AG08395 (cell line): ENCODE measurements at places on chromosomes 3 and 15.

DNA sequence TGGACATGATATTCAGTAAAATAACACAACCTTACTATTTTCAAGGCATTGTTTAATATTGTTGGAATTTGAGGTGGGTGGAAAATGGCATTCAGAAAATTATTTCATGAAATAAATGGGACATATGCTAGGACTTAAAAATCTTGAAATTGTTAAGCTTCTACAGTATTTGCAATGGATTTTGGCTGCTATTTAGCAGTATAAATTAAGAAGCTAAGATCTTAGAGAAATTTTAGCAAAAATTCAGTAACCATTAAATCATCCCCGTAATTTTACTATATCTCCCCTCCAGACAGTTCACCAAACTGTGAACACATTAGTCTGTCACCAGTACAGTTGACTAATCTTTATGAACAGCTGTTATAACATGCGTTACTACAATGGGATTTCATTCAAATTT lies 8.2 kb downstream of the DIPK2A start:
- no peak for DNase-seq

- no peak for DNase-seq
These were observed 504 bp downstream of the ABHD2 start for GRCh38 chr15:89088605-89089315.

GRCh38 chr3:39144095-39144747 lies 9.2 kb downstream of the CSRNP1 start:
- DNase-seq: no peak

DNA sequence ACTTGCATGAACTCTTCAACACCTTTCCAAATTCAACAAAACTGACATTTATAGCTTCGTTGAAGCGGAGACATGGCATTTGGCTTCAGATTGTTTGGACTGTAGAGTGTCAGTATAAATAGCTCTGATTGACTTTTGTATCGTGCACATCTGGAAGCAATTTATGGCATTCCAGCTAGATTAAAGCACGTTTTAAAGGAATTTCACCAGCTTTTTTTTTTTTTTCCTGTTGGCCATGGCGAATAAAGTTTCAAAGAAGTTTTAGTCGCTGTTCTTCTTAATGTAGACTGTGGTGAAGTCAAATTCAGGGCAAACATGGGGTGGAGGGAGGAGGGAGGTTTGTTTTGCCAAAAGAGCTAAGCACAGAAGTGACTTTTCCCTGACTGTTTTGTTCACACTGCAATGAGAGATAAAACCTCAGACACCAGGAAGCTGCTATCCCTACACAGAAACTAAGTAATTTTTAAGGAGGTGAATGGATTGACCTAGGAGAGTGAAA lies 391.0 kb upstream of the RARB start:
- peak; percentile 35 for DNase-seq

DNA sequence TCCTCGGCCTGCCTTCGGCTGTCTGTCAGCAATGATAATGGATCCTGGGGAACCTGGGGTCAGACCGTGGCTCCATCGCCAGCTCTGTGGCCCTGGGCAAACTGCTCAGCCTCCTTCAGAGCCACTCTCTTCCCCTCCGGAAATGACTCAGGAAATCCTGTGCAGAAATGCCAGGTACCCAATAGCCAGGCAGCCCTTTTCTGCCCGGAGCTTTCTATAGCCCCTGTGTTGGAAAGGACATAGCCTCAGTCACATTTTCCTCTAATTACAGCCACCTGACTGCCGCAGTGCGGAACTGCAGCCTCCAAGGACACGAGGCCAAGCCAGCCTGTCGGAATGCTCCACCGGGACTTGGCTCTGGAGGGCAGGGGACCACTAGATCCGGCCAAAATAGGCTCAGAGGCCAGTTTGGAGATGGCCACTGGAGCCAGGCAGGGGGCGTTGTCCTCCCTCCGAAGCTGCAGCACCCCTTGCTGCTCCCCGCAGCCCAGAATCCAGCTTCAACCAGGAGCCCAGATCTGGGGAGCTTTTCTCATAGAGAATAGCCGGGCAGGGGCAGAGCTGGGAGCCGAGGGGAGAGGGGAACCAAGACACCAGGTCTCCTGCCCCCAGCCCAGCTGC lies 11.6 kb upstream of the ZXDC start:
- DNase-seq: peak; percentile 26

DNA sequence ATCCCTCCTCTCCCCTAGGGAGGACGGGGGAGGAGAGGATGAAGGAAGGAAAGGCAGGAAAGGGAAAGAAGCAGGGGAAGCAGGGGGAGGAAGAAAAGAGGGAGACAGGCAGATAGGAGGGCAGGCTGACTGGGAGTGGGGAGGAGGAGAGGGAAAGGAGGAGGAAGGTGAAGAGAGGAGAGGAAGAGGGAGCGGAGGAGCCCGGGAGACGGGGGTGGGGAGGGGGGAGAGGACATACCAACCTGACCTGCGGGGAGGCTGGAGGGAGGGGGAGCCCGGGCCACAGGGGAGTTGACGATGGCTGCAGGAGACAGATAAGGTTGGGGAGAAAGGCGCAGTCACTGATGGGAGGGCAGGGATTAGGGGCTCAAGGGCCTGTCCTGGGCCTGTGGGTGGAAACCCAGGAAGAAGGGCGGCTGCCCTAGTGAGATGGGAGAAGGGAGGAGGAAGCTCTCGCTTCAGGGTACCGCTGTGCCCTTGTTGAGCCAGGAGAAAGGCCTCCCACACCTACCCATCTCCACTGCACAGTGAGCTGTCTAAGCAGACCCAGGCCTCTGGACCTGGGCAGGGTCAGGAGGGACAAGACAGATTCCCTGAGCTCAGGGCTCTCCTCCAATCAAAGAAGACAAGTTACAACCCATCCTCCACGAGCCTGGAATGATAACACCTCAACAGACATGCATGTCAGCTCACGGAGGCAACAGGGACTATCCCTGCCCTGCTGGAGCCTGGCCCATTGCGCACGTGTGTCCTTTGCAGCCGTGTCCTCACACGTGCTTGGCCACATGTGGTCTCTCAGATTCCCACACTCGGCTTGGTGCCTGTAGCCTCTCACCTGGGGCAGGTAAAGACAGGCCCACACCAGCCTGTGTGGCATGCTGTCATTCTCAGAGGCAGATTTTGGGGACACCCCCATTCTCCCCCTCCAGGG lies 27.9 kb downstream of the C3orf18 start:
- DNase-seq: no peak

DNA sequence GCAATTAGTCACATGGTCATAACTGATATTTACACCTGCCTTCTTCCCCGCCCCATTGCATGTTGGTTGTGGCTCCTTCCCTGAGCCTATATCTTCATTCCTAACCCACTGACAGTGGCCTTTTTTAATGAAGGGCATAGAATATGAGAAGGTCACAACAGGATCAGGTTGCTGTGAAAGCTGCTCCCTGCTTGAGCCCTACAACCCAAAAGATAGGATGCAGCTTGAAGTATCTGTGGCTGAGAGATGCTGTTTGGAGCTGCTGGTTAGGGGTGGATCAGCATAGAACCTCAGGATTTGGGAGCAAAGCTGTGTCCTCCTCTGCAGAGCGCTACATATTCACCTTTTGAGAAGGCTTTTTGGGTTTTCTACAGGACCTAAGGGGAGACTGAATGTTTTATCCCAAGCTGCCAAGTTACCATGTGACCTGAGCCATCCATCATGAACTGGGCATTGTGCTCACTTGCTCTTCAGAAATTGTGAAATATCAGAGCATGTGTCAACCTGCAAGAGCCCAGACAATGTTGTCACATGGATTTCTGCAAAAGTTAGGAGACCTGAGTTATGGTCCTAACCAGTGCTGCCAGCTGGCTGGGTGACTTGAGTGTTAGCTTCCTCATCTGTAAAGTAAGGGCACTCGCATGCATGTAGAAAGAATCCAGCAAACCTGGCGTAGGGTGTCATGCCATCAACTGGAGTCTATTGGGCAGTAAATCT lies 49.8 kb upstream of the ARL8B start:
- DNase-seq: no peak

DNA sequence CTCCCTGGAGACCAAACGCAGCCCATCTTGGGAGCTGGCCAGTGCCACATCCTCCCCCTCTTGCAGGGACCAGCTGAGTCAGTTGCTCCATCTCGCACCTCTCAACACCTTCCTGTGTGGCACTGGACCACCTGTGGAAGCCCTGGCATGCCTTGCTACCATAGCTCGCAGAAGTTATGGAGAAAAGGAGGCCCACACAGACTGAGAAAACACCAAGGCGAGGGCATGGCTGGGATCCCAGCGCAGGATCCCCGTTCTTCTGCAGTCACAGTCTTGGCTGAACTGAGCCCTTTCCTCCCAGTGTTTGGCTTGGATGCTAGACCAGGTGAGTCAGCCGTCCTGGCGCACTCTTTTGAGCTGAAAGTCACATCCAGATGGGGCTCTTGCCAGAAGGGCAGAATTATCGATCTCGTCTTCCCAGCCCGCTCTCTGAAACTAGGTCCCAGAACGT lies 46.9 kb downstream of the CHRD start:
- no peak for DNase-seq

DNA sequence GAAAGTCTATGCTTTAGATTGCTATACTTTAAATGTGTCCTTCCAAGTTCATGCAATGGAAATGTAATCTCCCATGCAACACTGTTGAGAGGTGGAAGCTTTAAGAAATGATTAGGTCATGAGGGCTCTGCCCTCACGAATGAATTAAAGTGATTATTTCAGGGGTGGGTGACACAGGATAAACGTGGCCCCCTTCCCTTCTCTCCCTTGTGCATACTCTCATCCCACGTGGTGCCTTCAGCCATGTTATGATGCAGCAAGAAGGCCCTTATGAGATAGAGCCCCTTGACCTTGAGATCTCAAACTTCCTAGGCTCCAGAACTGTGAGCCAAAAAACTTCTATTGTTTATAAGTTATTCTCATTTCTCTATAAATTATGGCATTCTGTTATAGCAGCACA lies 183.3 kb downstream of the TNIK start:
- no peak for DNase-seq

- DNase-seq: peak; percentile 61
These were observed 153.8 kb downstream of the ULK4 start for GRCh38 chr3:41808152-41808551.

- peak; percentile 95 for DNase-seq
These were observed 3.5 kb downstream of the ZNF710 start for GRCh38 chr15:90004671-90005070.

GRCh38 chr3:42804831-42805132 lies 492 bp upstream of the HIGD1A start:
- no peak for DNase-seq

DNA sequence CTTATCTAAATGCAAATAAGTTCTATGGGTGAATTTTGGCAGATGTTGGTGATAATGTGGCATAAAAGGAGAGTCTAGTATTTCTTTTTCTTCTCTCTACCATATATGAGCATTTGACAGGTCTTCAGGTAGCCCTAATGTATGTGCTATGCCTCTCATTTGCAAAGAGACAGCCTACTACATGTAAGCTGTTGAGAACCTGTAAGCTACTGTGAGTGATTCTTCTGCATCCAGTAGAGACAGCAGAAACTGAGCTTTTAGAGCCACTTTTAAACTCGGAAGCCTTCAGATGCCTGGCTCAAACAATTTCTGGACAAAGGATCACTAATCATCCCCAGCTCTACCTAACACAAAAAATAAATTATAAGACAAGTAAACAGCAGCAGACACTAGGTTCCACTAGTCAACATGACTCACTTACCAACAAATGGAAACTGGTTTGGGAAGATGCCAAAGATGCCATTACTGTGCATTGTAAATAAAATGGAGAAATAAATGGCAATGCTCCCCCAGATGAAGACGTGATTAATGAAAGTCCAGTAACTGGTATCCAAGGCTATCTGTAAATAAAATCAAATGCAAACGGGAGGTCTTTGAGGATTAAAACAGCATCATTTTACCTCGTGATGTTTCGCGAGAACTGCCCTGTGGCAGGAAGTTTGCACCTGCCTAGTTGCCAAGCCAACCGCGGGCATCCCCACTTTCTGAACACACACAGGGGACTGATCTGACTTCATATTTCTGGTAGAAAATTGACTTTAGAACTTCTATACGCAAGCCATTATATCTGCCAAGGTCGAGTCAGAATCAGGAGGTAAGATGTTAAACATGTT lies 245.3 kb downstream of the DTWD1 start:
- no peak for DNase-seq

- DNase-seq: peak; percentile 97
These were observed at the start of gene ZNF609 for GRCh38 chr15:64460206-64460723. Gene ZNF609, plus strand, starts transcription at chr15:64460578. Its CDS starts 38,842 bp downstream, at chr15:64499420.

DNA sequence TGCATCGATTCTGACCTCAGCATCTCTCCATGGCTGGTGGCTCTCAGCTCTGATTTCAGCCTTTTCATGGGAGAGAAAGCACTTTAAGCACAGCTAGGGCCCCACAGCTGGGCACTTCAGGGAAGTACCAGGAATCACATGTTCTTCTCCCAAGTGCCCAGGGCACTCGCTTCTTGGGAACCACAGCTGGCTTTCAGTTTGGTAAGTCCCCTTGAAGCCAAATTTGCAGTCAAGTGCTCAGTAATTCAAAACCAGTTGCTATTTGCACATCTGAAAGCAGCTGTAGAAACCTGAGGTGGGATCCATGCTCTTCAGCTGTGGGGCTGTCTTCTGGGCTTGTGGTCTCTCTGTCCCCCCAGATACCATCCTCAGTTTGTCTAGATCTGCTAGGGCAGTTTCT lies 12.8 kb downstream of the GABRA5 start:
- no peak for DNase-seq

- no peak for DNase-seq
These were observed 178.7 kb upstream of the NSMCE3 start for GRCh38 chr15:29448320-29448719.

- DNase-seq: no peak
These were observed 2.1 kb downstream of the MAGI1 start for GRCh38 chr3:66036586-66037148.

- no peak for DNase-seq
These were observed 5.2 kb upstream of the SEMA3B start for GRCh38 chr3:50263478-50264382.

DNA sequence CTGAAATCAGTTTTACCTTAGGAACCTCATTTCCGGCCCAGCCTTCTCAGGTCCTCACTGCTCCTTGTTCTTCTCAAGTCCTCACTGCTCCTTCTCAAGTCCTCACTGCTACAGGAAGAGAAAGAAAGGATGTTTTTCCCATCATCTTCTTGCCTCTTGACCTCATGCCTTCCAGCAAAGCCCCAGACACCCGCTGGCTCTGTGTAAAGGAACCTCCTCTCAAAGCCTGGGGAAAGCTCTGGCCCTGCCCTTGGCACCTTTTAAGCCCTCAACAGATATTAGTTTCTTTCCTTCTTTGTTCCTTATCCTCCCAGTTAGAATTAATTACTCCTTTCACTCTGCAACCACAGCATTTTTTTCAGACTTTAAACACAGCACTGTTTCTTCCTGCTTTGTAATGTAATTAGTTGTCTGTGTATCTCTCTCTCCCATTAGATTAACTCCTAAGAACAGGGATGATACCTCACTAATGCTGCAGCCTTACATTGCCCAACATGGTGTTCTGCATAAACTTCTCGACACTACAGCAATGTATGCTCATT lies 4.0 kb upstream of the WDR49 start:
- no peak for DNase-seq
